NCI-H524 treated with DMSO at 0.1 percent for 48 hours (cell line): ENCODE measurements at places on chromosomes 3 and 15.

DNA sequence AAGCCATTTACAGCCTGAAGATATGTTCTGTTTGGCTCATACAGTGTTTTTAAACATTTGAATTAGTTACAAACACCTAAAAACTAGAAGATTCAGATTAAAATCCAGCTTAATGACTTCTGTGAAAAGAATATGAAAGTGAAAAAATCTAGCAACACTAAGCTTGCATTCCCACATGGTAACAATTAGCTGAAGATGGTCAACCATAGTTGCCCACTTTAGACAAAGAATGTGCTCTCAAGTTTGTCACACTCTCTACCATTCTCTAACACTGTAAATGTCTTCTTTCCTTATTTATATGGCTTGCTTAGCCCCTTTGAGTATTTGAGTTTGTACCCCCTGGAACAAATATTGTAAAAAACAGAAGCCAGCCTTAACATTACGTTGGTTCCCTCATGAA, 32.7 kb downstream of the HDGFL3 start:
- DNase-seq, result no peak

DNA sequence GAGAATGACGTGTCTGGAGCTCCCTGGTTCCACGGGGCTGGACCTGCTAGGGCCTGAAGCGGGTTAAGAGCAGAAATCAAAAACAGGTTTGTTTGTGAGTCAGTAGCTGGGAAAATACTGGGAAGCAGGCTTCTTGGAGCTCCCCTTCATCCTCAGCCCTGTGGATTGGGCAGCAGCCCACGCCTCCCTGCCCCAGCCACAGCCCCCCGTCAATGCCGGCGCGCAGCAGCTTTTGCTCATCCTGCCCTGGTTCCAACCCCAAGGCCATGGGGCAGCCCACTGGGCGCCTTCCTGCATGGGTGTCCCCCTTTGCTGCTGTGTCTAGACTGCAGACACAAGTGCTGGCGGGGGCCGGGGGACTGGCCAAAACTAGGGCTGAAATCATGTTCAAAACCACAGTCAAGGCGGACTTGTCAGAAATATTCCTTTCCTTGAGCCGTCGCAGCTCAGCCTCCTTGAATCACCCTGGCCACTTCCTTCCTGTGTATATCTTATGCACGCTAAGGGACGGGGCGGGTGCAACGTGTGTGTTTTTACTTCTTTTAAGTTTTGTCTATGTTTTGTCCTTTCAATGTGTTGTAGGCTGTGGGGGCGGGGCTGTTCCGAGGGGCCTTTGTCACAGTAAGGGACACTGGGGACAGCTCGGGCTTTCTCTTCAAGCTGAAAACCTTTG, 108.1 kb downstream of the KLF13 start:
- no peak for DNase-seq

DNA sequence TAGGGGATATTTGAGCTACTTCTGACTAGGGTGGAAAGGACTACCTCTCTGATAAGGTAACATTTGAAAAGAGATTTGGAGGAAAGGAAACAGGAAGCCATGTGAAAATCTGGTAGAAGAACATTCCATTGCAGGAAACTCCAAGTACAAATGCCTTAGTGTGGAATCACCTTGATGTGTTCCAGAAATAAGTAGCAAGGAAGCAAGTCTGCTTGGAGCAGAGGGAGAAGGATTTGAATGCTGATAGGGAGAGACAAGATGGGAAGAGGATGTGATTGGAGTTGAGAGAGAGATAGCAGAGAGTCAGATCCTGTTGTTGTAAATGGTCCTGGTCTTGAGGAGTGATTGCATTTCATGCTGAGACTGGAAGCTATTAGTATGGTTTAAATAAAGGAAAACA, 335.1 kb upstream of the DCBLD2 start:
- no peak for DNase-seq

GRCh38 chr15:85598718-85599398, 195.9 kb downstream of the KLHL25 start:
- DNase-seq, result no peak

- peak; percentile 6 for DNase-seq
Measured at GRCh38 chr3:115217678-115218451, 70.8 kb upstream of the ZBTB20 start.

DNA sequence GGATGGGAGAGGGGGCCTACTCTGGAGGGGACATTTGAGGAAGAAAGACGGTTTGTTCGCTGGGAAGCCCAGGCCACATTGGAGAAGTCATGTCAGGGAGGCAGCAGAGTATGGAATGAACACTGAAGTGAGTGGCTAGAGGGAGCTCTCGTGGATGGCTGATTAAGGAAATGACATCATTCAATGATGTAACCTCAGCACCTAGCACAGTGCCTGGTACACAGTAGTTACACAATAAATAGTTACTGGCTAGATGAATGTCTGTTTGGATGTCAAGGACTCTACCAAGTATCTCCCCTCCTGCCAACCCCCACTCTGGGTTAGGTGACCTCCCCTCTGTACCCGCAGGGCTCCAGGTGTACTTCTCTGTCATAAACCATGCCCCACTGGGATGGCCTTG, 121.1 kb downstream of the CLSTN2 start:
- no peak for DNase-seq

- no peak for DNase-seq
Measured at GRCh38 chr3:126433496-126434263, 39.0 kb downstream of the CFAP100 start.
